ENCODE measurements at places on chromosomes 2 and 18. TPM values are rescaled to one million over a fixed set of nuclear protein-coding genes. Genes with fewer than 3 reads are reported as not detected.

DNA sequence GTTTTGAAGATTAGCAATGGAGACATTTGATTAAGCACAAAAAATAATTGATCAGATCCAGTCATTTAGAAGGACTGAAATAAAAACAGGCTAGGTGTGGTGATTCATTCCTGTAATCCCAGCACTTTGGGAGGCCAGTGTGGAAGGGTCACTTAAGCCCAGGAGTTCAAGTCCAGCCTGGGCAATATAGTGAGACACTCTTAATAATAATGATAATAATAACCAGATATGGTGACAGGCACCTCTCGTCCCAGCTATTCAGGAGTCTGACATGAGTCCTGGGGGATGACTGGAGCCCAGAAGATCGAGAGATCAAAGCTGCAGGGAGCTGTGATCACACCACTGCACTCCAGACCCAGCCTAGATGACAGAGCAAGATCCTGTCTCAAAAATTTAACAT lies 3.5 kb upstream of the FN1 start:
- no peak for DNase-seq

DNA sequence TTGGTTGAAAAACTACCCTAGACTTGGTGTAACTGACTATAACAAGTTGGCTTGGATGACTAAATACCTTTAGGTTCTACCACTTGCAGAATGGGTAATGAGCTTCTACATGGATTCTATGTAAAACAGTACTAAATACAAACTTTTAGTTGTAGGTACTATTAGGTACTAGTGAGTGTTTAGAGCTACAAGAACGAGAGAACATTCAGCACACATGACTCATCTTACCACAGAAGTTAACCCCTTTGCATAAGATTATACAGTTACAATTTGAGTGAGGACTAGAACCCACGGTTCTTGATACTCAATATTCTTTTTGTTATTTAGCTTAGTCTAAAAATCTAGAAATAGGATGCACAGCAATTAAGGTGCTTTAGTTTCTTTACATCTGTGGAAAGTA lies 101.7 kb upstream of the TFCP2L1 start:
- DNase-seq: no peak

DNA sequence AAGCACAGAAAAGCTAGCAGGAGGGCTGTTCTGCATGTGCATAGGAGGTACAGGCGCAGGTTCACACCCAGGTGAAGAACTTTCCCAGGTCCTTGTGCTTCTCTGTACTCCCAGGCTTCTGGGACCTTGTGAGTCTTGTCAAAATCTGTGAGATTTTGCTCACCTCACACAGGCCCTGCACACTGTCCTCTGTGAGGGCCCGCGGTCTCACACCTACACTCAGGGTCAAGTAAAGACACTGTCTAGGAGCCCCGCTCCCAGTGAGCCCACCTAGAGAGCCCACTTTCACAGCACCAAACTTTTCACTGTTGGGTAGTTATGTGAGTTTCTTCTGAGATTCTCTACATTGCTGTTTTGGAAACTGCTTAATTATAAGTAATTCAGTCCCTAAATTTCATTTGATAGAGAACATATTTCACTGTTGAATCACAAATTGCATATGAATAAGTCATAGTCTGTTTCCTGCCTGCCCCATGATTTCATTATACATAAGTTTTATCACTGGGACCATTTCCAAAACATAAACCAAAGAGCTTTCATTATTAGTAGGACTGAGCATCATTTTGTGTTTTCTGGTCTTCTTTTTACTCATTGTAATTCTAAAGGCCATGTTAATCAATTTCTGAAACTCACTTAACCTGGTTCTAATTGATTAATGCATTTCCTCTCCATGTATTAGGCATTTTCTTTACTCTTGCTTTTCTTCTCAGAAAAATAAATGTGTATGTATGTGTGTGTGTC lies 234.2 kb upstream of the SPOPL start:
- DNase-seq: no peak

DNA sequence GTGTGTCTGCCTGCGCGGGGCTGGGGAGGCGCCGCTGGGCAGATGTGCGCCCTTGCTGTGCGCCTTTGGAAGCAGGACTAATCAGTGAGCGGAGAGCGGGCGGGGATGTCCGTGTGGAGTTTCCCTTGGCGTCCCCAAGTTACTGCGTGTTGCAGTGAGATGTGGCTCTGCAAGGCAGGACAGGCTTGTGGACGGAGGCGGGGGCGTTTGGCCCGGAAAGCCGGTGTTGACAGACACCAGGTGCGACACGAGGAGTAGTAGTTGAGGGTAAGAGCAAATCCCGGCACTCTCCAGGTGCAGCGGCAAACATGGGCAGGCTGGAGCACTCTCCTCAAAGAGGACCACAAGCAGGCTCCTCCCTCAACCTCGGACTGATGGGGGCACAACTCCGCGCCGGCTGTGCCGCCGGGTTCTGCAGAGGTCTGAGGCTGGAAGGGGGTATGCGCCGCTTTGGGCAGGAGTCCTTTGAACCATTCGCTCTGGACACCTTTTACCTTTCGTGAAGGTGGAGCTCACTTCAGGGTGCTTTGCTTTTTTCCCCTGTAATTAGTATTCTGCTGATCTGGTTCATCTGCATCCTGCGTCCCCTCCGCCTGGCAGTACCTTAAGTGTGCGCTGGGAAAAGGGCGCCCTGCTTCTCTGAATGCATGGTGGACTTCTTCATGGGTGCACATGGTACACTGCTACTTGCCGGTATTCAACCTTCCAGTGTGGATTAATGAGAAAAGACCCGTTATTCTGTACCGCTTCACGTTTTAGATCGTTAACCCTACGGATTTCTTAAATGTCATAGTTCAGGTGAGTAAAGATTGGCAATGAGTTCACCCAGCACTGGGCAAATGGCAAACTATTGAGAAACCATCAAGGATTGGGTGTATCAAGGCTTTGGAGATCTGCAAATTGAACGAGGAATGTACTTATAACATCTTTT lies 608 bp downstream of the CDH7 start:
- peak; percentile 54 for DNase-seq

Gene SLC9A4
- 0.11 TPM for total RNA-seq

Gene KATNAL2
- total RNA-seq: 11.7 TPM
